ENCODE measurements at places on chromosomes 2 and 18. TPM values are rescaled to one million over a fixed set of nuclear protein-coding genes. Genes with fewer than 3 reads are reported as not detected.

DNA sequence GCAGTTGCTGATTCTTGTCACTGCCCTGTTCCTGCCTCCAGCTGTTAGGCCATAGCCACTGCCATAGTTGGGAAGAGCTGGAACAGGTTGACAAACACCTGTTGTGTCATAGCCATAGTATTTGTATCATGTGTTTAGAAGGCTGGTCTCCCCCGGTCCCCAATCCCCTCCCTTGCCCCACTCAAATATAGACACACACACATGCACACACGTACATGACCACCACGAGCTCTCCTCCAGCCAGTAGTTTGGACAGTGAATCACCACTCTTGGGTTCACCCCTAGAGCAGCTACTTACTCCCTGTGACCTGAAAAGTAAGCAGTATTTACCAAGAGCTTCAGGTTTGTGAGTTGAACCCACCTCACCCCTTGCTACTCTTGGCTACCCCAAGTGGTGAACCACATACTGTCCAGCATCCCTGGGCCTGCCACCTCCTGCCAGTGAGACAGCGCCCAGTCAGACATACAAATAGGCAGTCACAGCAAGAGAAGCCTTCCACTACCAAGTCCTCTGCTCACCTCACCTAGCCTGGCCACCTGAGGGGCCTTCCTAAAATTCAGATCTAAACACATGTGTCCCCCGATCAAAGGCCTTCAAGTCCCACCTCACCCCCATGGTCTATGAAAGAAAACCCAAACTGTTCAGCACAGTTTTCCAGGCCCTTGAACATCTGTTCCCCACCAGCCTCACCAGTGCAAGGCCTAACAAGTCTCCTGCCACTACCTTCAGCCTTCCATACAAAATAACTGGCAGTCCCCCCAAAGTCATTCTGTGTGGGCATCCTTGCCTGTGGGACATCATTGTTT, 7.1 kb downstream of the PCBP1 start:
- DNase-seq: peak; percentile 72
- no peaks in the 10 kb centered on the region for H3K36me3 ChIP-seq
- H3K4me3 ChIP-seq: no peak overlapping the region
- peaks cover 27% of the 10 kb centered on the region for H3K4me1 ChIP-seq
- no peaks in the 10 kb centered on the region for H3K27me3 ChIP-seq

DNA sequence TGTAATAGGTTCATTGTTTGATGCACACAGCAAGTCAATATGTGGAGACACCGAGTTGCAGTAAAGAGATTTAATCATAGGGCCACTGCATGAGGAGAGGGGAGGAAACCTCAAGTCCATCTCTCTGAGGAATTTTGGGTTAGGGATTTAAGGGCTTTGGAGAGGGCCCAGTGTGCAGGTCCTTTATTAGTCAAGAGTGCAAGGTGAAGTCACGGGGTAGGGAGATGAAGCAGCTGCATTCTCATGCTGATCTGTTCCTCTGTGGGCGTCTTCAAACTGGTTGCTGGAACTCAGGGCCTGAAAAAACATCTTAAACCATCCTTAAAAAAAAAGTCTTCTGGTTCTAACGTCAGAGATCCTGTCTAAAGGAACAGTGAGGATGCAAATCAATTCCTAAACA, 131.6 kb downstream of the NXPH2 start:
- no peak for DNase-seq
- no peaks in the 10 kb centered on the region for H3K36me3 ChIP-seq
- no peaks in the 10 kb centered on the region for H3K27me3 ChIP-seq
- no peak overlapping the region for H3K27ac ChIP-seq
- no peaks in the 10 kb centered on the region for H3K4me1 ChIP-seq
- H3K4me3 ChIP-seq: no peak overlapping the region

EMILIN2 gene
- total RNA-seq: 5.0 TPM

DNA sequence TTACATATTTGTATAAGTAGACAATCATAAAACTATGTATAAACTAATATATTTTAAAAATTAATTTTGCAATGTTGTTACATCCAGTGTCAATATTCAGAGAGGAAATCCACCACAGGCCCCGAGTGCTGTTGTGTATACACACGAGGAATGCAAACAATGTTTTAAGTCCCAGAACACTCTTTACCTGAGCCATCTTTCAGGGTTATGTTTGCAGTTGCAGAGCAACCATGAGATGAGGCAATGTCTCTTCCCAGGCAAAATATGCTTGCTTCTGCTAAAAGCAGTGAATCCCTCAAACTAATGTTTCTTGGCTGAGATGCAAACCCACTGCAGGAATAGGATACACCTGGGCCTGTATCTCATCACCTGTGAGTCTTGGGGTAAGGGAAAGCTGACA, 91.3 kb downstream of the ASXL2 start:
- no peak for DNase-seq
- H3K36me3 ChIP-seq: peaks cover 2% of the 10 kb centered on the region
- no peaks in the 10 kb centered on the region for H3K4me1 ChIP-seq
- no peaks in the 10 kb centered on the region for H3K27me3 ChIP-seq

All from osteoblast (primary cell).